ENCODE measurements at places on chromosomes 5 and 9.

DNA sequence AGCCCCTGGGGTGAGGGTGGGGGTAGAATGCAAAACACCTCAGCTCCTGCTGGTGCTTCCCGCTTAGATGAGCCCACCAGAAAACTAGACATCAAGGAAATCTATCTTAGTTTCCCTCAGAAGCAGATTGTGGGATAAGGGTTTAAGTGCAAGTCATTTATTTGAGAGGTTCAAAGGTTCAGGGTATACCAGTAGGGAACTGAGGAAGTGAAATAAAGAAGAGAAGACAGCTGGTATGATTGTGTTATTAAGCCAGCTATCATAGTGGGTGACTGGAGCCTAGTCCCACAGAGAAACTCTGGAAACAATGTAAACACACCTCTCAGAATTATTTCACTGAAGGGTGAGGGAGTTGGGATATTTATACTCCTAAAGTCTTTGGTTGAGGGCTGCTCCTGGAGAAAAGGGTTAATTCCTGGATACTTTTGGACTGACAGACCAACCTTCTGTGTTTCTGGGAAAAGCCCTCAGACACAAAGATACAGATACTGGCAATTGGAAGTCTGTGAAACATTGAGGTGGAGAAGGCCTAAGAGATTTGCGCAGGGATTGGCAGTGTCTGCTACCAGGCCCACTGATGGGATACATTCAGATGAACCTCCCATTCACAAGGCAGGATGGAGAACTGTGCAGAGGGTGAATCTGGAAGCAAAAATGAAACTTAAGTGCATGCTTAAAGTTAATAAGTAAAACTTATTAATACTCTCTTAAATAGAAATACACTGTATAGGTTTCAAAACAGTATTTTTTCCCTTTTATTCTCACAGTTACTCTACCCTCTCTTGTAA lies 6.4 kb upstream of the DCTN4 start:
- DNase-seq = no peak

DNA sequence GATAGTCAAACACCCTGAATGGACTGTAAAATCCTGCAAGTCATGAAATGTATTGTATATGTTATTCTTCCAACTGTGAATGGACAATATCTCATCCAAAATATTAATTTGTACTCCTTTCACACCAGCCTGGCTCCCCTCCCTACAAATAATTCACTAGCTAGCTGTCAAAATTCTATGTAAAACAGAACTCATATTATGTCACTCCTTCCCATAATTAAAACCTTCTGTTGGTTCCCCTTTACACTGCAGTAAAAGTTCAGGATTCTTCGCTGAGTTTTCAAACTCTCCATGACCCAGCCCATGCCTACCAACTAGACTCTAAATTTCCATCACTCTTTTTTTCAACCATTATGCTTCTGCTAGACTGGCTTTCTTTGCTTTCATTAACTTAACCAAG lies 857.1 kb downstream of the TAF11L14 start:
- no peak for DNase-seq

- DNase-seq = no peak
Observed at GRCh38 chr5:170597872-170598271, 94.1 kb downstream of the KCNIP1 start.

GRCh38 chr9:22722492-22722891 lies 275.9 kb downstream of the DMRTA1 start:
- no peak for DNase-seq

- no peak for DNase-seq
Observed at GRCh38 chr9:89677702-89678395, 73.0 kb downstream of the GADD45G start.

DNA sequence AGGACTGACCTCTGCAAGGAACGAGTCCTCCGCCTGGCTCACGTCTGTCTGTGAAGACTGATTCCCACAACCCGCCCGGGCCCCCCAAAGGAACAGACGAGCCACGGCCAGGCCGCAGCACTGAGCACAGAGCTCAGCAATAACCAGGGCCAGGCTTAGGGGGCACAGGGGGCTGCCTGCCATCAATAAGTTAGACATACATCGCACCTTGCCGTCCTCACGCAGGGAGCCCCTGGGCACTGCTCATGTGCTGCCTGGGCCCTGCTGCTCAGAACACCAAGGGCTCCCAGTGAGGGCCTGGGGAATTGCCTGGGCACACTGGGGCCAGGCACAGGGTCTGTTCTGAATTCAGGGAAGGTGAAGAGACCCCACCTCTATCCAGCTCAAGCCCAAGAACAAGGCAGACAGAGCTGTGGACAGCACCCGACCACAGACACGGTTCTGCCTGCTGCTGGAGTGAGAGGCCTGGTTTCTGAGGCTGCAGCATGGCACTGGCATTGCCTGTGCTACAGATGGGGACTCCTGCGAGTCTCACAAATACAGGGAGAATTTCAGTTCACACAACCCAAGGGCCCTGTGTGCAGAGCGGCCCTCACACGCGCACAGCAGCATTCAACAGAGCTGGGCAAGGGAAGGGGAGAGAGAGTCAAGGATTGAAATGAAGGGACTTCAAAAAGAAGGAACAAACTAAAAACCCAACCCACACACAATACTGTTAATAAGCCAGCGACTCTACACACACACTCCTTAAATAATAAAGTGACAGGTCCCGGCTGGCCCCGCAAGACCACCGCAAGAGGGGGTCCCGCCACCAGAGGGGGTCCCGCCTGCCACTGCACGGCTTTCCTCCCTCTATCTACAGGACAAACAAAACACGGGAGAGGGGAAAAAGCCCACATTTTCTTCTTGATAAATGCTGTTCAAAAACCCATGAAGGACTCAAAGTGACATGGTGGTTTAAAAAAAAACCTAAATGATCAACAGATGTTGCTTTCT lies 32.0 kb downstream of the PRRT1B start:
- no peak for DNase-seq

All from stimulated activated CD8-positive, alpha-beta memory T cell treated with anti-CD3 and anti-CD28 coated beads, Interleukin-15, amount 100 ng/mL, for 48 hours (primary cell).